Activated T-cell treated with anti-CD3 and anti-CD28 coated beads for 4 hours (primary cell): ENCODE measurements at places on chromosomes 16 and 17.
A peak's percentile ranks its signal among the peaks of the same experiment; 100 is the strongest.

DNA sequence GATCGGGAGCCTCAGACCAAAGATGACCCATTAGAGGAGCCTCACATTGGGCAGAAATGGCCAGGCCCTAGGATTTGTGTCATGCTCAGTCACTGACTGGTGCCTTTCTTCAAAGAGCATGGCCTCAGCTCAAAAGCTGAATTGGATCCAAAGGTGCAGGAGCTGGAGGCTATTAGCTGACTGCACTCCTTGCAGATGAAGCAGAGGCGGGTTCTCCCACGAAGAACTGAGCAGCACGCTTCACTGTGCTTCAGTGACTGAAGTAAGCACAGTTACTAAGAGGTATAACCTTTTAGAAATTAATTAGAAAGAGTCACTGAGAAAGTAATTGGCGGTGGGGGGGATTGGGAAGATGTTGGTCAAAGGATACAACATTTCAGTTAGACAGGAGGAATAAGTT is 18.7 kb upstream of the COX10 start:
- DNase-seq: no peak

- DNase-seq: no peak
Observed at GRCh38 chr17:77720946-77721845, 237.3 kb upstream of the TNRC6C start.

DNA sequence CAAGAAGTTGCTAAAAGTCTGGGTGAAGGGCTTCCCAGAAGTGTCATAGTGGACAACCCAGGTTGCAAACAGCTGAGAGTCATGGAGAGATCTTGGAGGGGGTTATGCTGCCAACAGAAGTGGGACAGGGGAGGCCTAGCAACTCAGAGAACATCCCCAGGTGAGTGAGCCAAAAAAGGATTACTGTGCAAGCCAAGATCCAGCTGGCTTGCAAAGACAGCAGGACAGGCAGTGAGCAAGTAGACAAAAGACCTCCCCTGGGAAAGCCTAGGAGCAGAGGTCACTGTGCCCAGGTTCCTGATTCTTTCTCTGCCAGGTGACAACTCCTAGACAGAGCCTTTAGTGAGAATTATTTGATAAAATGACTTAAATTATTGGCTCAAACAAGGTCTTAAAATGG is 9.5 kb upstream of the LONP2 start:
- no peak for DNase-seq

GRCh38 chr17:36945959-36946725 is 2.6 kb upstream of the AATF start:
- no peak for DNase-seq

GRCh38 chr16:87558682-87559081 is 43.6 kb upstream of the JPH3 start:
- DNase-seq: no peak

- DNase-seq: no peak
Observed at GRCh38 chr17:52207796-52208195, 49.3 kb upstream of the CA10 start.

DNA sequence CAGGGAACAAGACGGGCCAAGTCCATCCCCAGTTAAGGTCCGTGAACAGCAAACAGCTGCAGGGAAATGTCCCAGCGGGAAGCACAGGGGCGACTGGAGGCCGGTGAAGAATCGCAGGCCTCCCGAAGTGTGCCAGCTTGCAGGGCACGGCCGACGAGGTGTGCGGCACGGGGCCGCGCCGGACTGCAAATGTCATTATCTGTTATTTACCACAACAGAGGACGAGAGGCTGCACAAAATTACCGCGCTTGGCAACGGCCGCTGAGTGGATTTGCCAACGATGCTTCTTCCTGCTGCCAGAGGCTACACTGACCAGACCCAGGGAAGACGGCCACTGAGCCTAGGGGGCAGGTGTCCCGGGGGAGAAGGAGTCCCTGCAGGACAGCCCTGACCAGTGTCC is 53.1 kb downstream of the RPH3AL start:
- DNase-seq: no peak

- DNase-seq: peak; percentile 17
Observed at GRCh38 chr17:75047398-75048098, 523 bp downstream of the KCTD2 start.

DNA sequence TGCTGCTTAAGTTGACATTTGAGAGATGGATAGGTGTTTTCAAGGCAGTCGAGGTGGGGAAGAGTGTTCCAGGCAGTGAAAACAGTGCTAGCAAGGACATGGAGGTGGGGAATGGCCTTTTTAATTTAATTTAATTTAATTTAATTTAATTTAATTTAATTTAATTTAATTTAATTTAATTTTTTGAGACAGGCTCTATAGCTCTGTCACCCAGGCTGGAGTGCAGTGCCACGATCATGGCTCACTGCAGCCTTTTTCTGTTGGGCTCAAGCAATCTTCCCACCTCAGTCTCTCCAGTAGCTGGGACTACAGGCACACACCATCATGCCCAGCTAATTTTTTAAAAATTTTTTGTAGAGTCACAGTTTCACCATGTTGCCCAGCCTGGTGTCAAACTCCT is 32.2 kb upstream of the CACNG4 start:
- DNase-seq: no peak

DNA sequence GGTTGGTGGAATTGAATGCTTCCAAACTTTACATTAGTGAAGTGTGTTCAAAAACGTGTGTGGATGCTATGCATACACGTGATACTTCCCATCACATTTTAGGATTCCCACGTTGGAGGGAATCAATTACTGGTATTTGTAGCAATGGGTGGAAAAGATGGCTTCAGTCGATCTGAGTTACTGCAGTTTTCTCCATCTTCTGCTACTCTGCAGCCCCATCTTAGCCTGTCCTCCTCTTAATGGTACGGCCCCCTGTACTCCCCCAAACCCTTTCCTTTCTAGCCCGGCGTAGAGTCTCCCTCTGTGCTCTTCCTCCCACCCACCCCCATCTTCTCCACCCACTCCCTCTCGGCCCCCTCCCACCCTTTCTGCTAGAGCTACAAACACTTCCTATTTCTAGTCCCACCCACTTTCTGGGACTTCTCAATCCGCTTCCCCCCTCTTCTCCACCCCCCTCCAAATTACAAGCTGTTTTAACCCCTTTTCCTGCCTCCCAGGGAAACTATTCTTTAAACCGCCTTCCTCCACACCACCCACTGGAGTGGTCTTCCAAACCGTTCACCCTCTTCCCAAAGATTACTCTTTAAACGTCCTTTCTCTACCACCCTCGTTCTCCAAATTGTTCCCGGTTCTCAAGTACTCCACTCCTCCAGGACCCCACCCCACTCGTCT is 1.1 kb downstream of the CHTF8 start:
- DNase-seq: peak; percentile 8

GRCh38 chr17:83142619-83143018 is 63.2 kb downstream of the METRNL start:
- no peak for DNase-seq

- DNase-seq: peak; percentile 57
Observed at GRCh38 chr16:22007509-22008214, at the start of gene MOSMO. MOSMO (plus strand) TSS chr16:22008111; CDS start chr16:22008302, 191 bp downstream.

DNA sequence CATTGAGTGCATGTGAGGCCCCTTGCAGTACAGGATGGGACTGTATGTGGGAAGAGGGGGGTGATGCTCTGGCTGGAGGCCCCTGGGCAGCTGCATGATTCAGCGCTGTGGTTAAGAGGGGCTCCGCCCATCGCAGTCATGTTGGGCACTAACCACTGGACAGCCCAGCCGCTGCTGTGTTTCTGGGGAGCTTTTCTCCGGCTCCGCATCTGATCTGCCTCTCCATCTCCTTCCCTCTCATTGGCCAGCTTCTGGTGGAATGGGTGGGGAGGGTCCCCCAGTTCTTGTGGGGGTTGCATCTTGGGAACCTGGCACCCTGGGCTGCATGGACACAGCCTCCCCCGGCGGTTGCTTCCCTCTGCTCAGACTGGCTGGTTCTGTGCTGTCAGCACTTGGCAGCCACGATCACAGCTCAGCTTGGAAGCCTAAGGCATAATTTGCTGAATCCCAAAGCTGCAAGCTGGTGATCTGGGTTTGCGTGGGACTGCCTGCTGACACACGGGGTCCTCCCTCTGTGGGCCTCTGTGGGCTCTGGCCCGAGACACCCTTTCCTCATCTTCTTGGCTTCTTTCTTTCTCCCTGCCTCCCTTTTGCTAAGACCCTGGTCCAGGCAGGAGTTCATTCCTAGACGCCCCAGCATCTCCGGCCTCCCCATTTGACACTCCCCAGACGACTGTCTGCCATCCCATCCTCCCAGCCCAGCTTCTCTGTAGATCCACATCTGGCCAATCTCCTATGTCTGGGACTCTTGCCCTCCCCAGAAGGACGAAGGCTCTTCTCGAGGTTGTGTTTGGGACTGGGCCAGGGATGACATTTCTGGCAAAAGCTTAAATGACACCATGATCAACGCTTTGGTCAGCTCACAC is 168.3 kb downstream of the SEC14L1 start:
- no peak for DNase-seq

GRCh38 chr17:46994993-46995392 is 15.9 kb upstream of the RPRML start:
- DNase-seq: no peak

GRCh38 chr17:40179923-40180659 is 2.8 kb downstream of the RAPGEFL1 start:
- no peak for DNase-seq

- no peak for DNase-seq
Observed at GRCh38 chr17:48014595-48015111, 22.9 kb downstream of the COPZ2 start.

DNA sequence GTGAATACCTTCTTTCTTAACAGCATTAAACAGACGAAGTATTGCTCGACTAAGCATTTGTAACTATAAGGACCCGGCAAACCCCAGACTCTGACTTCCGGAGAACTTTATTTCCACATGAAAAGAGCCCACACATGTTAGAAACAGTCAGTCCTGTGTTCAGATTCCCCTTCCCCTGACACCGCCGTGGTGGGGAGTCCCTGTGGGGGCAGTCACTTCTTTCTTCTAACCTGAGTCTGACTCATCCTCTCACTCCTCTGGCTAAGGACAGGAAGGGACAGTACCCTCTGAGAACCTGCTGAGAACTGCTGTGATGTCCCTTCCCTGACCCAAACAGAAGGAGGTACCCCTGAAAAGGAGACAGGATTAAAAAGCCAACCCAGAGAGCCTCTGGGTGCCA is 165.1 kb downstream of the XYLT1 start:
- peak; percentile 2 for DNase-seq

DNA sequence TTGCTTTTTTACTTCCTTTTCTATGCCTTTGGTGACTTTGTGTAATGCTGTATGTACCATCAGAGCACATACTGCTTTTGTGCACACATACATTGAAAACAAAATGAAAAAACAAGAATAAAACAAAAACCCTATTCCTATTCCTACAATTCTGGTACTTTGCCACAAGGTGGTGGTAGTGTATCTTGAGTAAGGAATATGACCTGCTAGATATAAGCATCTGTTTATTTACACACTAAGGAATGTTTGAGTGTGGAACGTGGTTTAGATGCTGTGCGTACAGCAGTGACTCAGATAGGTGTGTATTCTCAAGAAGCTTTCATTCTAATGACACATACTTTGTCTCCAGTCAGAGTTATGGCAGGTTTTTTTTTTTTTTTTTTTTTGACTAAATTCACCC is 606.2 kb downstream of the WWOX start:
- DNase-seq: no peak

GRCh38 chr17:9467518-9467917 is 108.1 kb downstream of the STX8 start:
- no peak for DNase-seq

DNA sequence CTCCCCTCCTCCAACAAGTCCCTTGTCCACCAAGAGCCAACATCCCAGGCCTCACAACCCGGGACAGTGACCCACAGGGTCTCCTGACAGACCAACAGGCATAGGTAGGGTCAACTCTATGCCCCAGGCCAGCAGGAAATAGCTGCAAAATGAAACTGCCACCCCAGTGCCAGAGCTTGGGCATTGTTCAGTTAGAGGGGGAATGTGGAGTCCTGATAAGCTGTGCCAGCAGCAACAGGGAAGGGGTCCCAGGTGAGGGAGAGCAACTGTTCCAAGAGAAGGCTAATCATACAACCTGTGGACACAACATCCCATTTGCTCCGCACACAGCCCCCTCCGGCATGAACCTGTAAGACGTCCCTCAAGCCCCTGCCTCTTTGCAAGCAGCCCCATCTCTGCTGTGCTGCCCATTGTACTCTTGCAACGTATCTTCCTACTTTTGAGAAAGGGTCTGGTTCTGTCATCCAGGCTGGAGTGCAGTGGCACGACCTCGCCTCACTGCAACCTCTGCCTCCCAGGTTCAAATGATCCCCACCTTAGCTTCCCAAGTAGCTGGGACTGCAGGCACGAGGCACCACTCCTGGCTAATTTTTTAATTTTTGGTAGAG is 17.2 kb downstream of the CTRB2 start:
- DNase-seq: no peak

- DNase-seq: no peak
Observed at GRCh38 chr16:3444032-3444388, 530 bp downstream of the NAA60 start.

DNA sequence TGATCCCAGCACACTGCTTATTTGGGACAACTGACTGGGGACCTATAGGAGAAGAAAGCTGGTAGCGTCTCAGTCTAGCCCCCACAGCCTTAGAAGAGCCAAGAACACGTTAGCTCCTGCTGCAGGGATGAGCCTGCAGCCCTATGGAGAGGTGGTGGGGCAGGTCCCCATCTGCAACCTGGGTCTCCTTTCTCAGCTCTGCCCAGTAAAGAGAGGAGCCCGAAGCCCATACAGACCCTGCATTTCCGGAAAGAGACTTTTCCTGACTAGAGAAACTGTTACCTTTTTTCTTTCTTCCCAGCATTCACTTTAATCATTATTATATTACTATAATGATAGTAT is 788 bp downstream of the METTL22 start:
- no peak for DNase-seq

DNA sequence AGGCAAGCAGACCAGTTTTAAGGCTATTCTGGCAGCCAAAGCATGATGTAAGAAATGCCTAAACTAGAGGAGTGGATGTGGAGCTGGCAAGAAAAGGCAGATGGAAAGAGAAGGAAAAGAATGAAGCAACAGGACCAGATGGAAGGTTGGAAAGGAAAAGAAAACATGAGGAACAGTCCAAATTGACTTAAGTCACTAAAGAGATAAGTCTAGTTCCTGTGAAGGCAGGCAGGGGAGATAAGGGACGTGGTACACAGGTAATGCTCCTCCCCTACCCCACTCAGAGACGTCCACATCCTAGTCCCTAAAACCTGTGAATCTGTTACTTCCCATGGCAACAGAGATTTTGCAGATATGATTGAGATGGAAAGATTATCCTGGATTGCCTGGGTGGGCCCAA is 43.5 kb downstream of the TEX2 start:
- DNase-seq: no peak

DNA sequence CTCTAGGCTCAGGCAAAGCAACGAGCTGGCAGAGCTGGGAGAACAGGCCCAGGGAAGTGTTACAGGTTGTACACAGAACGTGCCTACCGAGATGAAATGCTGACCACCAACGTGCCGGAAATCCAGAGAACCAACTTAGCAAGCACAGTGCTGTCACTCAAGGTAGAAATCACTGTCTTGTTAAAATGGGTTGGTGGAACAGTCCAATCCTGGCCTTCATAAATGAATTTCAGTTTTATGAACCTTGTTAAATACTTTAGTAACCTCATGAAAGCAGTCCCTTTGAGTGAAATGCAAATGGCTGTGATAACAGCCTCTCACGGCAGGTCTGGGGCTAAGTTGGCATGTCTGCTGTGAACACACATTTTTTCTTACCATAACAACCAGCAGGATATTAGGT is 29.0 kb downstream of the ETV4 start:
- no peak for DNase-seq
